Activated CD8-positive, alpha-beta memory T cell treated with anti-CD3 and anti-CD28 coated beads, Interleukin-2, amount 10 ng/mL, durations not matched to agents 7 days and 5 days (primary cell): ENCODE measurements at places on chromosomes 1 and 21. TPM values are rescaled to one million over a fixed set of nuclear protein-coding genes. Genes with fewer than 3 reads are reported as not detected.

DNA sequence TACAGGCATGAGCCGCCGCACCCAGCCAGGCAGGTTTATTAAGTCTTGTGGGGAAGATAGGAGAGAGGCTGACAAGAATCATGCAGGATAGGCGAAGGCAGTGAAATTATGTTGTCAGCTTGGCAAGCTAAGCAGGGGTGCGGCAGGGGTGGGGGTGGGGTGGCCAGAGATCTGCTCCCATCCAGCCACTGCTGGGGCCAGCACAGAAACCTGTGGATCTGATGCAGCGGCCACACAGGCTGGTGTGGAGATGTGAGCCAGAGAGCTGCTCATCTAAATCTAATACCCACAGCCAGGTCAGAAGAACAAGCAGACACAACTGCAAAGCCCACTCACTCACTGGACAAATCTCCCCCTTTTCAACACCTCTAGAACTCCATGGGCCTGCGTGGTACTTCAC lies 68.7 kb downstream of the KCTD3 start:
- DNase-seq, result no peak
- no peak overlapping the region for H3K27ac ChIP-seq
- no peak overlapping the region for H3K4me3 ChIP-seq
- no peaks in the 10 kb centered on the region for H3K36me3 ChIP-seq

DNA sequence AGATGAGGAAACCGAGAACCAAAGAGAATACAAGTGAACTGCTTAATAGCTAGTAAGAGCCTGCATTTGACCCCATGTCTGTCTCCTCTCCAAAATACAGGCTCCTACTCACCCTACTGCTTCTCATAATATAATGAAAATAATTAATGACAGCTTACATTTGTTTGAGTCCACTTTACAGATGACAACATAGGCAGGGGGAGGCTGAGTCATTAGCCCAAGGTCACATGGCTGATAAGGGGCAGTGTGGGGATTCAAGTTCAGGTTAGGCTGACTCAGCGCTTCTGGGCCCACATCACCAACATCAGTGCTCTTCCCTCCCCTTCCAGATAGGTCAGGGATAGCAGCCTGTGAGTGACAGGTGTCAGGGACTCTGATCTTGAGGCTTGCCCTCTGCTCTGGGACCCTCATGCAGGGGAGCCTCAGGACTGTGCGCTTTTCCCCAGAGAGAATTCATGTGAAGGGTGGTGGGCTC lies 16.2 kb downstream of the AZIN2 start:
- no peaks in the 10 kb centered on the region for H3K27me3 ChIP-seq
- peaks cover 80% of the 10 kb centered on the region for H3K4me1 ChIP-seq
- peak; percentile 47 for DNase-seq
- no peak overlapping the region for H3K4me3 ChIP-seq

- no peak for DNase-seq
- no peak overlapping the region for H3K4me3 ChIP-seq
- no peaks in the 10 kb centered on the region for H3K36me3 ChIP-seq
- peaks cover 51% of the 10 kb centered on the region for H3K27me3 ChIP-seq
- H3K27ac ChIP-seq, result no peak overlapping the region
- no peaks in the 10 kb centered on the region for H3K4me1 ChIP-seq
These were observed 14.5 kb upstream of the CTTNBP2NL start for GRCh38 chr1:112381324-112382076.

GRCh38 chr1:209406168-209406567 lies 177.3 kb upstream of the CAMK1G start:
- no peaks in the 10 kb centered on the region for H3K36me3 ChIP-seq
- no peak overlapping the region for H3K4me3 ChIP-seq
- H3K27me3 ChIP-seq, result peaks cover 23% of the 10 kb centered on the region
- no peaks in the 10 kb centered on the region for H3K4me1 ChIP-seq

- no peak for DNase-seq
- no peaks in the 10 kb centered on the region for H3K27me3 ChIP-seq
- no peaks in the 10 kb centered on the region for H3K36me3 ChIP-seq
- no peak overlapping the region for H3K4me3 ChIP-seq
- H3K4me1 ChIP-seq, result no peaks in the 10 kb centered on the region
- H3K27ac ChIP-seq, result no peak overlapping the region
These were observed 80.6 kb downstream of the DSCAM start for GRCh38 chr21:40766381-40766780.

Gene OLIG2
- not detected for total RNA-seq

Gene TRIM63
- total RNA-seq, result not detected

Gene REN
- not detected for total RNA-seq

Gene KPRP
- total RNA-seq, result not detected
